ENCODE measurements at places on chromosomes 1 and 21.

DNA sequence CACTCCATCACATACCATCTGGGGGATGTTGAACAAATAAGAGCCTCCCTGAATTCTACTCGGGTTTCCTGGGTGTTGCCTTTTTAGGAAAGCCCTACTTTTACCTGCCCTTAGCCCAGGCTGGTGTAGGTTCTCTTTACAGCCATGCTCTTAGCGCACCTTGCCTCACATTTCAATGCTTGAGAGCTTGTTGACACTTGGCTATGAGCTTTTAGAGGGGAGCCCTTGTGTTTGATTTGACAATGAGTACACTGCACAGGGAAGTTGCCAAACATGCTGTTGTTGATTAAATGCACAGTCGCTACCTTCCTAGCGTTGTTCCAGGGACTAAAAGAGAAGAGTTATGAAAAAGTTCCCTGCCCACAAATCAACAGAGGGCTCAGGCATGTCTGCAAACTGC, 103.8 kb downstream of the TRABD2B start:
- DNase-seq: no peak

DNA sequence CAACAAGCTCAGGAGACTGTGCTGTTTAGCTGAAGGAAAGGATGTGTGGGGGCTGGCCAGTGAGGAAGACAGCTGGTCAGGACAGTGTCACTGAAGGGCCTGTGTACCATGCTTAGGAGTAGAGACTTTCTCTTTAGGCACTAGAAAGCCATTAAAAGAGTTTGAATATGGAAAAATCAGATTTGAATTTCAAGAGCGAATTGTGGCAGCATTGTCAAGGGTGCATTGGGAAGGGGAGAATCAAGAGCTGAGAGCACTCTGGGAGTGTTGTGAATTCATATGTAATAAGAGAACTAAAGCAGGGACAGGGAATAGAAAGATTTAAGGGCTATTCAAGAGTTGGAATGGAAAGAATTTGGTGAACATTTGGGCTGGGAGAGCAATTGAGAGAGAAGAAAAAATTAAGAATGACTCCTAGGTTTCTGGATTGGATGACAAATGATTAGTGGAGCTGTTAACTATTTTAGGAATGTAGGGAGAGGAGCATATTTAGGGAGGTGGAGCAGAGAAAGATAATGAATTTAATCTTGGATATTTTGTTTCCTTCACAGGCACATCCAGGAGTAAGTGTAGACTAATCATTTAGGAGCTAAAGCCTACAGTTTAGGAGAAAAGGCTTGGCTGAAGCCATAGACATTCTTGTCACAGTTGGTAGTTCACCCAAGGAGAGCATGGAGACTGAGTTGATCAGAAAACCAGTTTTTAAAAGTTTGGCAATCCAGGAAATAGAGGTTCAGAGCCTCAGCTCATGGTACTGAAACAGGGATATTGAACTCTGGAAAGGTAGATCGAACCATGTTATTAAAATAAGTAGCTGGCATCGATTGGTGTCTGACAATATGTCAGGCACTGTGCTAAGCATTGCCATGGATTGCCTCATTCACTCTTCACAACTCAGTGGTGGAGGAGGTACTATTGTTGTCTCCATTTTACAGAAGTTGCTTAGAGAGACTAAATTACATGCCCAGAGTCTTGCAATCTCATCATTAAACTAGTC, 23.1 kb upstream of the TOR3A start:
- no peak for DNase-seq

GRCh38 chr1:93681101-93681988, at the start of gene BCAR3:
Gene BCAR3, minus strand, starts transcription at chr1:93681837. Its CDS starts 6,907 bp downstream, at chr1:93674930.
- DNase-seq: no peak

DNA sequence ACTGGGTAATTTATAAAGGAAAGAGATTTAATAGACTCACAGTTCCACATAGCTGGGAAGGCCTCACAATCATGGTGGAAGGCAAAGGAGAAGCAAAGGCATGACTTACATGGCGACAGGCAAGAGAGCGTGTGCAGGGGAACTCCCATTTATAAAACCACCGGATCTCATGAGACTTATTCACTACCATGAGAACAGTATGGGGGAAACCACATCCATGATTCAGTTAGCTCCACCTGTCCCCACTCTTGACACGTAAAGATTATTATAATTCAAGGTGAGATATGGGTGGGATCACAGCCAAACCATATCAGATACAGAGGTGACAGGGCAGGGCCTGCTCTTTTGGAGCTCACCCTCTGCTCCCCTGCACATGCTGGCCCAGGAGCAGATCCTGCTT, 31.4 kb upstream of the TMEM61 start:
- no peak for DNase-seq

GRCh38 chr21:44837537-44837936, 19.7 kb upstream of the SUMO3 start:
- DNase-seq: no peak

DNA sequence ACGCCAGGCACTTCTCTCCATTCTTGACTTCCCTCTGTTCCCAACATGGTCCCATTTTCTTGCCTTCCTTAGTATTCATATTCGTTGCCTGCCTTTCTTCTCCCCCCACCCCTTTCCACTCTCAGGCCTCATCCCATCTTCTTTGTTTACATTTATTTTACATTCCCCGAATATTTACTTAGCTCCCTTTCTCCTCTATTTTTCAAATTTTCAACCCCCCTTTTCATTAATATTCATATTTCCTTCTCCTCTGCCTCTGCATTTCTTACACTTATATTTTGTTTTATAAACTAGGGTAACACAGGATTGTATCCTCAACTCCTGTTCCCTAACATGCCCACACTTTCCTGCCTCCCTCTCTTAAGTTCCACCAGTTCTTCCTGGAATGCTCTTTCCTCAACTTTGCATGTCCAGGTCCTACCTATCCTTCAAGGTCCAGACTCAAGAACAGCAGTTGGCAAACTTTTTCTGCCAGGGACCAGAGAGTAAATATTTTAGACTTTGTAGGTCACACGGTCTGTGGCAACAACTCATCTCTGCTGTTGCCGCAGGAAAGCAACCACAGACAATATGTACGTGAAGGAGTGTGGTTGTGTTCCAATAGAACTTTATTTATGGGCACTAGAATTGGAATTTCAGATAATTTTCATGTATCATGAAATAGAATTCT, 29.8 kb upstream of the A3GALT2 start:
- no peak for DNase-seq

DNA sequence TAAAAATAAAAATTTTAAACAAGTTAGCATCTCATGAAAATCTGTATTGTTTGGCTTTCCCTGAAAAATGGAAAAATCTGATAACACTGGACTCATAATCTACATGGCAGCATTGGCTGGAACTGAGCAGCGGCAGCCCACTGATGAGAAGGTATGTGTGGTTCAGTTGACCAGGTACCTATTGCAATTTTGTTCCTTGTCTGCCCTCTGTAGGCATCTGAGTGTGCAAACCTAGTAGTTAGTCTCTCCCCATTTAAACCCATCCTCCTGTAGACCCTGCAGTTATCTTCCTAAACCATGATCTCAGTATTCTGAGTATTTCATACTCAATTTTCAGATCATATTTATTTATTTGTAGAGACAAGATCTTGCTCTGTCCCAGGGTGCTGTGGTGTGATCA, 59.4 kb upstream of the SERBP1 start:
- DNase-seq: no peak
